Activated CD4-positive, alpha-beta T cell treated with anti-CD3 and anti-CD28 coated beads, Interleukin-2, amount 50 U/mL, for 24 hours (primary cell): ENCODE measurements at places on chromosomes 5 and 9.

GRCh38 chr9:133161547-133161950 is 2.2 kb downstream of the GBGT1 start:
- no peak for DNase-seq

DNA sequence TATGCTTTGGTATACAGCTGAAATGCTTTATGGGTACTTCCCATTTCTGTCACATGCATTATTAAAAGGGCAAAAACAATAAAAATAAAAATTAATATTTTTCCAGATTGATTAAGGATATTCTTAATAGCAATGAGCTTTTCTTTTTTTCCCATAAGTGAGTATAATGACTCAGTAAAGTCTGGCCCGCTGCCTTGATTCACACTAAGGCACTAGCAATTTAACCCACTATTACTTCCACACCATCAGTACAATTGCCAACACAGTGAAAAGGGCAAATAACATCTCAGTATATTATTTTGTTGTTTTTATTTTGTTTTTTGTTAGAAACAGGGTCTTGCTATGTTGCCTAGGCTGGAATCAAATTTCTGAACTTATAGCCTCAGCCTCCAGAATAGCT is 150.1 kb downstream of the RNF180 start:
- DNase-seq = no peak

GRCh38 chr9:79382458-79382857 is 189.3 kb upstream of the TLE4 start:
- DNase-seq = no peak

- no peak for DNase-seq
Measured at GRCh38 chr9:134491196-134491835, 150.3 kb upstream of the COL5A1 start.

DNA sequence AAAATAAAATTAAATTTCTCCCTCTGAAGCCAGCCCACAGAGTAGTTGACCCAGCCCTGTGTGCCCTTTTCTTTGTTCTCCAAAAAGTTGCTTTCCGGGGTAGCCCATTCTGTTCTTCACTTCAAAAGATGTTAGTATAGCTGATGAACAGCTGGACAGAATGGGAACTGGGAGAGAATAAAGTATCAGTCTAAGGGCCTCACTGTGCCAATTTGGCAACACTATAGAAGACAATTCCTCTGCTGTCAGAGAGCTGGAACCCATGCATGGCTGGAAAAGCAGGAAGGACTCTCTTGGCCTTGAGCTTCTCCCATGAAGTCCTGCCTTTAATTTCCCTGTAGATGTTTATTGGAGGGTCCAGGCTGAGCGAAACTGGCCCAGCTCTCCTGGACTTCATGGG is 11.0 kb upstream of the TNFSF8 start:
- no peak for DNase-seq

GRCh38 chr5:58184910-58185309 is 275.0 kb downstream of the PLK2 start:
- DNase-seq = no peak

GRCh38 chr5:73831066-73831465 is 205.1 kb downstream of the ARHGEF28 start:
- DNase-seq = no peak

GRCh38 chr5:149357370-149358293 is at the start of gene PCYOX1L:
Gene PCYOX1L, plus strand, starts transcription at chr5:149358046. Its CDS starts 23 bp downstream, at chr5:149358069.
- DNase-seq = peak; percentile 98

DNA sequence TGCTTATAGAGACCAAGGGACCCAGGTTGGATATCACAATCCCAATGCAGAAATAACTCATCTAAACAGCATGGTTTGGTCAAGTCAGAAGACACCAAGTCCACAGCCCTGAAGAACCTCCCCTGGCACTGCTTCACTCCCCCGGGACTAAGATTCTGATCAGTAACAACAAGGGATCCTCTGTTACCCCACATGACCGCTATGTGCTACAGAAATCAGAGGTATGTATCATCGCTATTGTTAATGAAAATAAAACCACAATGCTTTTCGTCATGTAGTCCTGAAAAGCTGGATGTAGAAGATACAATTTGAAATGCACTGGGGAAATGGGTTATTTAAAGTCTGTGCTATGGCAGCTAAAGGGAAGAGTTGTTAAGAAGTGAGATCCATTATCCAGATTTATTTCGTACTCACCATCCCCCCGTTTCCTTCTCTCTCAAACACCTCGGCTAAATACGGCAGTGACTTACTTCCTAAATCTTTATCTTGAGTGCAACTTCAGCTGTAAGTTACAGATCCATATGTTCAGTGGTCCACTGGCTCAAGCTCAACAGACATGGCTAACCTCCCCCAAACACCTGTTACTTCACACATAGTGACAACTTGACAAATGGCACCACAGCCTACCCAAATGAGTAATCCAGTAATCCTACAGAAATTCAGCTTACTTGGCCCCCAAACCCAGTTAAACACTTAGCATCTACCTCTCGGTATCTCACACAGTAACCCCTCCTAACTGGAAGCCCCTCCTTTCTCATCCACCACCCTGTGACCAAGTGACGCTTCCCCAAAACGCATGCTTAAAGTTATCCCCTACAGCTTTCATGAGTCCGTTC is 129.2 kb downstream of the MYO10 start:
- DNase-seq = no peak

GRCh38 chr9:70399141-70399540 is 15.3 kb downstream of the KLF9 start:
- DNase-seq = no peak

DNA sequence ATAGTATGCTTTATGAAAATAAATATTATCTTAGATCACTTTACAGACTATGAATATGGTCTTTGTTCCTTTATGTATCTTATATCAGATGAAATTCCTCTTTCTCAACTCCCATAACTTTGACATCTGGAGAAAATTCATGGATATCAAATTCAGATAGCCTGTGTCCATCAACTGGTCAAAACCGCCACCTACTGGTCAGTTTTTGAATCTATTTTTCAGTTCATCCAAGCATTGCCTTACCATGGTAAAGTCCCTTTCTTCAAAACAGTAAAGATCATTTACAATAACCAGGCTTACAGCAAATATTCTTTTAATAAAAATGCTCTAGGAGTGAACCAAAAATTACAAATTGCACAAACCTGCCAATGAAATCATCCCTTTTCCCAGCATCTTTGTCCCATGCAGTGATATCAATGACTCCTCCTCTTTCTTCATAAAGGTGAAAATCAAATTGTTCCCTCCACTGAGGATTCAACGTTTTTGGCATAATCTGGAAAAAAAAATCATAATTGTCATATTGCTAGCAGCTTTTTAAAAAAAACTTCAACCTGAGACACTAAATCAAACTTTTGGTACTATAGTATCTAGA is 290.5 kb downstream of the SLF1 start:
- DNase-seq = no peak

DNA sequence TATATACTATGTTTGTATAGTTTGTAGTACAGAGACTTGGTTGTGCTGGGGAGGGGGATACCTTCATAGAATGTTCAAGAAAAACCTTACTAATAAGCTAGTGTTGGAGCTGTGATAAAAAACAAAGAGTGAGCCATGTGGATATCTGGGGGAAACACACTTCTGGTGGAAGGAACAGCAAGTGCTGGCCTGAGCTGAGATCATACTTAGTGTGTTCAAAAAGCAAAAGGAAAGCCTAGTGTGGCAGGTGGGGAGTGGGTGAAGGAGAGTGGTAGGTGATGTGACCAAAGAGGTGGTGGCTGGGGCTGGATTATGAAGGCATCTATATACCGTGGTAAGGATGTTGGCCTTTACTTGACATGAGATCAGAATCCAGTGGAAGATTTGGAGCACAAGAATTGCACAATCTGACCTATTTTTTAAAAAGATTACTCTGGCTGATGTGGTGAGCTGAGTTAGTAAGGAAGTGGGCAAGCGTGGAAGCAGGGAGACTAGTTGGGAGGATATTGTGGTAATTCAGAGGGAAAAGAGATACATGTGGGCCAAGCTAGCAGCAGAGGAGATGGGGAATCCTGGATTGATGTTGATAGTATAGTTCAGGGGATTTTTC is 26.6 kb downstream of the PALM2AKAP2 start:
- DNase-seq = no peak

DNA sequence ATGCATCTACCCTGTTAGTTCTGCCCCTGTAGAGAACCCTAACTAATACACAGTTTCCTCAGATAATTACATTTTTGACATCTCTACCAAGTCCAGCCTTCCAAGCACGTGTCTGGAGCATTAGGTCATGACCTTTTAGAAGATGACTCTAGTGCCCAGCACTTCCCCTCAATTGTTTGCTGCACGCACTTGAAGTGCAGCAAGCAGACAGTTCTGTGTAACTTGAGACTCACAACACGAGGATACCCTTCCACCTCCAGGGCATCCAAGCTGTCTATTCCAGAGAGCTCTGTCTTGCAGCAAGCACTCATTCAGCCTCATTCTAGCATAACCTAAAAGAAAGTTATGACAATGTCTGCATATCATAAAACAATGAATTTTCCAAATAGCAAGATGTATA is 1410.5 kb upstream of the CDH18 start:
- no peak for DNase-seq

- no peak for DNase-seq
Measured at GRCh38 chr9:16090907-16091629, 538.2 kb downstream of the CCDC171 start.

DNA sequence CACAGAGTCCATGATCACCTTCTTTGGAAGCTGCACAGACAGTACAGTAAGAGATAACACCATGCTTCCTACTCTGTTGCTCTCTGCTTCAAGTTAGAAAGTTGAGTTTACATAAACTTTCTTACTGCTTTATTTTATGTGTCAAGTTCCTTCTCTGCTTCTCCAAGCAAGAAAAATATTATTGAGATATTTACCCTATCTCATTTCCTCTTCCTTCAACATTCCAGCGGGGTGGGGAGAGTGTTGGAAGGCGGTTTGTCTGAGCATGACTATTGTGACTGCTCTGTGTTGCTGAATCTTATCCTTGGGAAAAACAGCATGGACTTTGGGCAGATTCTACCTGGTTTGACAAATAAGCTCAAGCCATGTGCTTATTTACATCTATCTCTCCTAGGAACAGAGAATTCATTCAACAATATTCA is 66.9 kb upstream of the EPB41L4A start:
- DNase-seq = no peak
